ENCODE measurements at places on chromosomes 3 and 15. TPM values are rescaled to one million over a fixed set of nuclear protein-coding genes. Genes with fewer than 3 reads are reported as not detected.

Gene LYZL4
- total RNA-seq, result not detected

DNA sequence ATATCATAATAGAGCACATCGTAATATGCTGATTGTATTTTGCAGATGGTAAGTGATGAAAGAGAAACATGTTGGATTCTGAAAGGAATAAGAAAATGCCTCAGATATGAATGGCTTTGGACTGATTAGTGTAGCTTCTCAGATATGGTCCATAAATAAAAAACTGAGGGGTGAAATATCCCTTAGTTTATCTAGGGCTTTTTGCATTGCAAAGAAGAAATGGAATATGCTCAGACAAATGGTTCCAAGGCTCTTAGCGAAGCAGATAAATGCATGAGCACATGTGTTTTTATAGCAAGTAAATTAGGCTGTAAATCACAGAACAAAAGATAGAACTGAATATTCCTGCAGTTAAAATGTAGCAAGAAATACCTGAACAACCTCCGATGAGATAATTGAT, 820.9 kb upstream of the GRM7 start:
- no peak for DNase-seq

- no peak for DNase-seq
Observed at GRCh38 chr15:99187936-99188335, 61.4 kb downstream of the TTC23 start.

Gene IL17RE
- total RNA-seq, result 3.9 TPM

DNA sequence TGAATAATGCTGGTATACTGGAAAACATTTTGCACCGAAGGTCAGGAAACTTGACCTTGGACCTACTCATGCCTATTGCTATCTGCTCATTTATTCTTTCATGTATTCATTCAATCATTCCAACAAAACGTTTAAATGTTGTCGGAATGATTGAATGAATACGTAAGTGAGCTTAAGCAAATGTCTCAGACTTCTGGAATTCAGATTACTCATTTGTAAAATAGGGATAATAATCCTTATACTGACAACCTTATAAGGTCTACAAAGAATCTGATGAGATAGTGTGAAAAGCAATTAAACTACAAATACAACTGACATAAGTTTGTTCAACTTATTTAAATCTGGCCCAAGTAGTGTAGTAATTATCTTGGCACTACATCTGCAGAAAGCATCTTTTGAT, 288.7 kb downstream of the WDR72 start:
- no peak for DNase-seq

DNA sequence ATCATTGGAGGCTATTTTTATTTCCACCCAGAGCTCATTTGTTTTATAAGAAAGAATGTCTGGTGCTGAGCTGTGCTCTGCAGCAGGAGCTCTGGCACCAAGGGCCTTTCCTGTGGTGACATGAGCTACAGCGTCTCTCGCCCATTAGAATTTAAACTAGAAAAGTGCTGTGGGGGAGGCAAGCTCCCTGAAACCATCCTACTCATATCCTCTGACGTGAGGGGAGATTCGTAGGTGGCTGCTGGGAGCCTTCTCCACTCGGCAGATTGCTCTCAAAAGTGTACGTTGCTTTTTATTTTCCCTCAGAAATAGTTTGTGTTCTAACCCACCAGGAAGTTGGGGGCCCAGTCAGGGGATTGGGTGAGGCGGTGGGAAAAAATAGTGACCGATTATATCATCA, 76.3 kb upstream of the ARHGEF3 start:
- no peak for DNase-seq

Gene FOXL2
- total RNA-seq, result not detected

Gene GOLGA8T
- not detected for total RNA-seq

Gene RBMS3
- total RNA-seq, result 65.1 TPM

- no peak for DNase-seq
Observed at GRCh38 chr15:60729850-60730458, 251.0 kb upstream of the ICE2 start.
